ENCODE measurements at places on chromosomes 6 and 20.
A peak's percentile ranks its signal among the peaks of the same experiment; 100 is the strongest.

GRCh38 chr6:149782337-149782736, 32.8 kb downstream of the PCMT1 start:
- no peak for DNase-seq

GRCh38 chr6:45488269-45488668, 110.5 kb upstream of the SUPT3H start:
- DNase-seq, result no peak

GRCh38 chr6:24010133-24010532, 115.9 kb upstream of the NRSN1 start:
- no peak for DNase-seq

DNA sequence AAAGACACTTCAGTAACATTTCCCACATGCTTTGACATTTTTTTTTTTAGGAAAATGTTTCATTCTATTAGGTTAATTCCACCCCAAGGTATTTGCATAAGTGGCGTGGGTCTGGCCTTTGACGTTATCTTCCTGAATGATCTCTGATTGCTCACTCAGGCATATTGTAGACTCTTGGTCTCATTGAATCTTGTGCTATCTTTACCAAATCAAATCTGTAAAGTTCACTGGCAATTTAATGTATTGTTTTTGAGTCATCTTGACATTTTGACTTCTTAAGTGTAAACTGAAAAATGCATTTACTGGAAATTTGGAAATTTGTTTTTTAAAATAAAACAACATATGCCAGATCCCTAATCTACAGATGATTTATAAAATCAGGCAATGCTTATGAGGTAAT, 16.0 kb upstream of the VIP start:
- no peak for DNase-seq

DNA sequence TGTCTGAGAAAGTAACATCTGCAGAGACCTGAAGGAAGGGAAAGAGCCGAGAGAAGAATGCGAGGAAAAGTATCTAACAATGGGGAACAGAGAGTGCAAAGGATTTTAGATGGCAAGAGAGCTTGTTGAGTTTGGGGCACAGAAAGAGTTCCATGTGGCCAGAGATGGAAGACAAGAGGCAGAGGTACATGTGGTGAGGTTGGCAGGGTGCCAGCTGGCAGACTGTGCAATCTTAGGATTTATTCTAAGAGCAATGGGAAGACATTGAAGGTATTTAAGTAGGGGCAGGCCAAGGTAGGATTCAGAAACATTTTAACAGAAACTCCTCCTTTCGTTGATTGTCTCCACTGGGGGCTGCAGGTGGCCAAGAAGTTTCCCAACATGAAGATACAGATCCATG, 20.4 kb upstream of the LBP start:
- DNase-seq, result no peak

GRCh38 chr6:129608886-129609537, 101.0 kb downstream of the ARHGAP18 start:
- peak; percentile 70 for DNase-seq

DNA sequence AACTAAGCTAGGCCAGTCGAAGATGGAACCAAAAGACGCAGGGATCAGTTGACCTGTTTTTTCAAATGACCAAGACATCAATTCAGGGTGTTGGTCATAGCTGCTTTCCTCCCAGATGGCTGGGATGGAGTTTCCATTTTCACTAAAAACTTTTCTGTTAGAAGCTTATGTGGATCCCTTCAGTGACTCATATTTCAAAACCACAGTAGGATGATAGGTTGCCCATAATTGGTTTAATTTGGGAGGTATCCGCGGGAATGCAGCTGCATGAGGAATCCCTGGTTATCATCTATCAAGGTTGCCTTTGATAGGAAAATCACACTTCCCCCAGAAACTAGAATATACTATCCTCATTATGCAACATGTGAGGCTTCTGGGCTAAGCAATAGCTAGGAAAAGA, 150.9 kb upstream of the MLIP start:
- no peak for DNase-seq

- DNase-seq, result no peak
These were observed 151.2 kb upstream of the DST start for GRCh38 chr6:56793938-56794337.

GRCh38 chr6:163756079-163756478, 341.6 kb downstream of the QKI start:
- no peak for DNase-seq

DNA sequence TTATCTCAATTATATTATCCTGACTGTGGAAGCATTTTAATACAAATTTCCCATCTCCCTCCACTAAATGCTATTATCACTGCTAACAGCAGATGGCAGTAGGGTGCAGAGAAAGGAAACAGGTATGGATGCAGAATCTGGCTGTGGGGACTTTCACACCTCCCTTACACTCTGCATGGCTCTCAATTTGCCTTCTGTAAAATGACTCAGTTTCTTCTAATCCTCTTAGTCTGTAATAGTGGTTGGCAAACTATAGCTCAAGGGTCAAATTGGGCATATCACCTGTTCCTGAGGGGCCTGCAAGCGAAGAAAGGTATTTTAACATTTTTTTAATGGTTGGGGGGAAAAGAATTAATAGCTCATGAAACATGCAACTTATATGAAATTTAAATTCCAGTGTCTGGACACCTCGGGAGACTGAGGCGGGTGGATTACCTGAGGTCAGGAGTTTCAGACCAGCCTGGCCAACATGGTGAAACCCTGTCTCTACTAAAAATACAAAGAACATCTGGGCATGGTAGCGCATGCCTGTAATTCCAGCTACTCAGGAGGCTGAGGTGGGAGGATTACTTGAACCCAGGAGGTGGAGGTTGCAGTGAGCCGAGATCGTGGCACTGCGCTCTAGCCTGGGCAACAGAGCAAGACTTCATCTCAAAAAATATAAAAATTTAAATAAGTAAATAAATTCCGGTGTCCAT, 83.5 kb downstream of the ZMYND8 start:
- DNase-seq, result peak; percentile 73

- no peak for DNase-seq
These were observed 6.4 kb downstream of the GTF2H5 start for GRCh38 chr6:158174514-158174913.

DNA sequence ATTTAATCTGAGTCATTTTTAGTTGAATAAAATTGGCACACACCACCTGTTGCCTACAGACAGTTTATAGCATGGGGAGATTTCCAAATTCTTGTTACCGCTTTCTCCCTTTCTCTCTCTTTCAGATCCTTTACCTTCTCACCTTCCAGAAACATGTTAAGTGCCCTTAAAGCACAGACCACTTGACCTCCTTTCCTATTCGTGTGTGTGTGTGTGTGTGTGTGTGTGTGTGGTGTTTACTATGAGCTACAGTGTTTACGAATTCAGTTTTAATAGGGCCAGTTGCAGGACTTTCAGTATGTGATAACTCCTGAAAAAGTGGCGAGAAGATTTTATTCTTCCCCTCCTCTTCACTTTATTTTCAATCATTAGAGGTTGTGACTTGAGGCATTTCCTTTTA, 258.1 kb downstream of the BMP2 start:
- no peak for DNase-seq

- peak; percentile 85 for DNase-seq
These were observed at the start of gene GGT7 for GRCh38 chr20:34872622-34873224. TSS of gene GGT7 (minus strand) at chr20:34872856. CDS start at chr20:34872815, 41 bp downstream.

- peak; percentile 28 for DNase-seq
These were observed 45.3 kb upstream of the ZNF184 start for GRCh38 chr6:27517928-27518787.

DNA sequence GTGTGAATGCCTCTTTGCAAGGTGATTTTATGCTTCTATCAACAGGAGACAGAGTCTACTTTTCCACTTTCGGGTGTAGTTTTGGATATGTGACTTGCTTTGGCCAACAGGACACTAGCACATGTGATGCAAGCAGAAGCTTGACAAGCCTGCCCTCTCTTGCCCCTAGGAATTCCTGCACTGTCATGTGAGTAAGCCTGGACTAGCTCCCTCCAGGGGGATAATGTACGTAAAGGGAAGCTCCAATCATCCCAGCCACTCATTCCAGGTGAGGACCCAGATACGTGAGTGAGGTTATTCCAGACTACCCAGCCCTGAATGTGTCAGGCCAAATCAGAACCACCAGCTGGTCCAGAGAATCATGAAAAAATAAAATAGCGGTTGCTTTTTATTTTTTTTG, 33.3 kb downstream of the BEND3 start:
- DNase-seq, result no peak

GRCh38 chr6:122798099-122798641, 9.1 kb downstream of the SMPDL3A start:
- DNase-seq, result no peak

DNA sequence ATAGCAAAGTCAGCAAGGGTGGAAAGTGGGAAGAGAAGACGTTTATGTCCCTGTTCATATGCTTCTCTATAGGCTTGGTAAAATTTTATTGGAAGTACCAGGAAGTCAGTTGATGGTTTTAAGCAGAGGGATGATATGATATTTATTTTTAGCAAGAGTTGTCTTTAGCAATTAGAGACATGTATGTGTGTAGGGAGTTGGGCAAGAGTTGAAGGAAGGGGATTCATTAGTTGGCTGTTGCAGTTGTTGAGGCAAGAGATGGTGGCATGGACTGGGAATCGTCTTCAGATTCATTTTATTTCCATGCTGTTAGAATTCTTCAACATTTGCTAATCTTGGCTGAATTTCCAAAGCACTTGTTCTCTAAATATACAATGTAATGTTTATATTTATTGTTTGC, 85.6 kb downstream of the QKI start:
- no peak for DNase-seq

DNA sequence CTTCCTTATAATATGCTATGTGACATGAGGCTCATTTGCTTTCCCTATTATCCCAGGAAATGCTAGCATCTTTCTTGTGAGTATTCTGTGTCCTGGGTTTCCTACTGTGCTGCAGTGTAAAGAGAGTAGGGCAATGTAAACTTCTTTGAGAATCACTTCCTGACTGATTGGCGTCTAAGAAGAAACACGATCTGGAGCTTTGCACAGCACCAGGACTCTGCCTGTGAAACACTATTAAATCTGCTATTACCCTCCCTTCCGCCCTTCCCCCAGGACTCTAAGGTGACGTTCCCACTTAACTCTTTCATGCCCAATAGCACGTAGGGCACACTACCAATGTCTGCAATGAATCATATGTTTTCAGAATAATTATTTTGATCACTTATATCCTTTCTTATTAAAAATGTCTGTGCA, 607.3 kb upstream of the CITED2 start:
- no peak for DNase-seq

DNA sequence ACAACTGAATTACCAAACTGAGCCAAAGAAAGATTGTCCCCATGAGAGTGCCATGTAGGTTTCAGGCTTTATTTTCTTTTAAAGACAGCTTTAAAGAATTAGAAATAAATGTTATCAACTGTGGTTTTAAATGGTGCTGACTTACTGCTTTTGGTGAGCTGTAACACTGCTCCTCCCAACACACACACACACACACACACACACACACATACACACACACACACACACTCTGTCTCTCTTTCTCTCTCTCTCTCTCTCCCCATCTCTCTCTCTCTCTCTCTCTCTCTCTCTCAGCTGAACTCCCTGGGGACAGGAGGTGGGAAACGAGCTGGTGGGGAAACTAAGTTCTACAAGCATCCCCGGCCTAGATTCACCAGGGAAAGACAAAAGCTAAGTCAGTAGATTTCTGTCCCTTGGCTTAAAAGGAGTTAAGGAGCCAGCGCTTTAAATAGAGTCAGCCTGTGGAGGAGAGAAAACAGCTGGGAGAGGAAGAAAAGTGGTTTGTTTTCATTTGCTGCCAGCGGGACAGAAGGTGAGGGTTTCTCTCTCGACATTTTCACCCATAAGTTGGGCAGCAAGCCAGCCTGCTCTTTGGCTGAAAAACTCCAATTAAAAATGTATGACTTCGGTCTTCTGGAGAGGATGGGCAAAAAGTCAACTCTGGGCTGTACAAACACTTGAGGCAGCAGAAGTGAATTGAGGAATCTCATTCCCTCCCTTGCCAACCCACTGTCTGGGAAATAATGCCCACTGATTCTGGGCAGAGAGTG, 27.4 kb downstream of the CBLN4 start:
- no peak for DNase-seq

GRCh38 chr20:22389836-22390542, 194.4 kb downstream of the FOXA2 start:
- peak; percentile 34 for DNase-seq

DNA sequence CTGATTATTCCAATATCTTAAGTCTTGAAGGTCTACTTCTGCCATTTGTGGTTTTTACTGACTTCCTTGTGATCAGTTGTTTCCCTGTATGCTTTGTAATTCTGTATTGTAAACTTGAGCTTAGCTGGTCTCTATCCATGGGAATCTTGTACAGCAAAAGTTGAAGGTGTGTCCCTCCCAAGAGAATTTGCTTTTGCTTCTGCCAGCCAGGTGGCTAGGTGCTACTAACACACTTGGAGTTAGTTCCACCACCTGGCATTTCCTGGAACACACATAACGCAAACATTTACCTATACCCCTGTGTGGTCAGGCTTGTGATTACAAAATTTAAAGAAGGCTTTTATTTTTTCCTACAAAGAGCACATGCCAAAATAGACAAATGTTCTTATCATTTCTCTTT, 141.2 kb downstream of the GRM4 start:
- no peak for DNase-seq

- DNase-seq, result no peak
These were observed 7.0 kb downstream of the TP53RK start for GRCh38 chr20:46682063-46682821.

- no peak for DNase-seq
These were observed 12.7 kb downstream of the PBOV1 start for GRCh38 chr6:138205437-138206094.

- no peak for DNase-seq
These were observed 876.7 kb downstream of the HACE1 start for GRCh38 chr6:103983011-103983410.

DNA sequence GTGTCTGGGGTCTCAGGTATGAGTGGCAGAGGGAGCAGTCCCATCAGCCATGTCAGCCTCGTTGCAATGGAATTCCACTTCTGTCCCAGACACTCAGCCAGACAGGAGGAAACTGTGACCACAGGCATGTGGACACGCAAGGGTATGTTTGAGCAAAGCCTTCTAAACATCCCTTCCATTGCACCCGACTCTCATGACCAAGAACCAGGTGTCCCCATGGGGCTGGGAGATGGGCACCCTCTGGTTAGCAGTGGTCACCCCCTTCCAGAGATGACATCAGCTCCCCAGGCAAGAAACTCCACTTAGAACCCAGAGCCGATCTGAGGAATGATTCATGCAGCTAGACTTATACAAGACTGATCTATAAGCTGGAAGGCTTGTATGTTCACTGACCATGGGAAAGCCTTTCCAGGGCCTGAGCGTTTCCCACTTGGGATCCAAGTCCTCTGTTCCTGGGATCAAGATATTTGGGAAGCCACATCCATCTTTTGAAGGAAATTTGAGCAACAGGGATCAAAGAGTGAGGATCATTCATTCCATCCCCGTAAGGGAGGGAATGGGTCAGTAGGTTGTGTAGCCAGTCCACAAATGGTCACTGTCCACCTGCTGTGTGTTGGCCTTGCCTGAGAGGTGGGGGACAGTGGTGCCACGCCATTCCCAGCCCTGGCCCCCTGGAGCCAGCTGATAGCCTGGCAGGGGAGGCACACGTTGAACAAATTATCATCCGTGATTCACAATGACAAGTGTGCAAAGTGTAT, 3.9 kb upstream of the MRGBP start:
- DNase-seq, result no peak

DNA sequence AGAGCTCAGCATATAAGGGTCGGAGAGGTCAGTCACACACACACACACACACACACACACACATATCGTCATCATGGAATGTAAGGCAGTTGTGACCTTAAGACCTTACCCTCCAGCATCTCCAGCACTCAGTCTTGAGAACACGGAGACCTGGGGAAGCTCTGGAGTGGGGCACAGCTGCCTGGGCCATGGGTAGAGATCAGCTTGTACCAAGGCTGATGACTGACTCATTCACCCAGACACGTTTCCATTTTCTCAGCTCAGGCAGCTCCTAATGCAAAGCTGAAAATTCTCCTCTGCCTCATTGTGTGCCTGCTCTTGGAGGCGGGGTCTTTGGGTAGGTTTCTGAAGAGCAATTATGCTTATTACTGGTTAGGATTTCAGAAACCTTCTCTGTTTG, 38.3 kb upstream of the PDYN start:
- no peak for DNase-seq
